Panc1 (cell line): ENCODE measurements at places on chromosomes 12 and 14. TPM values are rescaled to one million over a fixed set of nuclear protein-coding genes. Genes with fewer than 3 reads are reported as not detected.

DNA sequence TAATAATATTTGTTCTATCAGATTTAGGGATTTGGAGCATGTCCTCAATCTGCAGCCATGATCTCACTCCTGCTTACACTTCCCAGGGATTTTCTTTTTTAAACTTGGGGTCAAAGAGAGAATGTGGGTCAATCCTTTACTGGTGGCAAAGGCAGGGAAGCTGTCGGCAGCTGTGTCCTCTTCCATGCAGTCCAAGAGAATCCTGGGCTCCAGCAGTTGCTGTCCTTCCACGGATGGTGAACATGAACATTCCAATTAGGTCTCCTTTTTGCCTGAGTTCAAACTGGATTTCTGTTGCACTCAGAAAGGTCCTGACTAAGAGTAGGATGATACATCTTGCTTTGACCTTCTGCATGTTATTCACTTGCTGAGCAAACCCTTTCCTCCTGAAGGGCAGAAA lies 73.9 kb downstream of the ARL6IP4 start:
- H3K36me3 ChIP-seq = no peaks in the 10 kb centered on the region
- no peak overlapping the region for H3K4me3 ChIP-seq
- no peaks in the 10 kb centered on the region for H3K27me3 ChIP-seq
- DNase-seq = no peak

DNA sequence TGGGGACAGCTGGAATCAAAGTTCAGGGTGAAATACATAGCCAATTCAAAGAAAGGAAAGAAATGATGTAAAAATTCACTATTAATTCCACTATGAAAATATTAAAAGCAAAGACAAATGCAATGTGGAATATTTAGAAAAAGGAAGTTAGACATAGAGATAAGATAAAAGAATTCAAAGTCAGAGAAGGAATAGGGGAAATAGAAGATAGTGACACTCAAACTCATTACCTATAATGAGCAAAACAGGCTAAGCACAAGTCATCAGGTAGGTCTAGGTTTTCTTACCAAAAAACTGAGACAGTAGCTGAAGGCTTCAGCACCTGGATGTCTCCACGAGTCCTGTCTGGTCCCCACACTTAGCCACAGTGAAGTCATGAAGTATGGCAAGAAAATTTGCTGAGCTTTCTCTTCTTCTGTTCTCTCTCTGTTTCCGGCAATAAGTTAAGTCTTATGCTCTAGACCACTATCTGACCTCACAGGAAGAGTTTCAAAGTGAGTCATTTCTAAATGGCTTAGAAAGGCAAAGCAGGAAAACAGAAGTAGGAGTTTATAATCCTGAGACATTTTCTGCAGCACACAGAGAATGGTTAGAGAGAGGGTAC lies at the start of gene C3AR1:
C3AR1 (minus strand) TSS at position 369 of the 604 bp plus-strand sequence. CDS start 6,174 bp downstream, outside the sequence.
- no peaks in the 10 kb centered on the region for H3K4me1 ChIP-seq
- H3K36me3 ChIP-seq = no peaks in the 10 kb centered on the region
- no peak for DNase-seq
- no peak within 1 kb of the TSS for H3K27ac ChIP-seq
- no peak within 1 kb of the TSS for H3K4me3 ChIP-seq

DNA sequence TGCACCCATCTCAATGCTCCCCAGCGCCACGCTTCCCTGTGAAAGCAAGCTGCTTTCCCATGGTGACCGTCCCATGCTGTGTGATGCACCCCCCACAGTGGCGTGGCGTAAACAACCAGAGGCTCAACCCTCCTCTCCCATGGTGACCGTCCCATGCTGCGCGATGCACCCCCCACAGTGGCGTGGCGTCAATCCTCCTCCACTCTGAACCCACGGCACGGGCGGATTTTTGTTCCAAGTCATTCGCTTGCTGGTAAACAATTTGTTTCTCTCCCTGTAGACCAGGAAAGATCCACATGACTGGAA lies 8.9 kb downstream of the STX2 start:
- no peaks in the 10 kb centered on the region for H3K4me1 ChIP-seq
- H3K27me3 ChIP-seq = no peaks in the 10 kb centered on the region
- no peak for DNase-seq
- no peak overlapping the region for H3K4me3 ChIP-seq
- H3K36me3 ChIP-seq = no peaks in the 10 kb centered on the region

- no peak overlapping the region for H3K4me3 ChIP-seq
- H3K27ac ChIP-seq = no peak overlapping the region
- DNase-seq = no peak
- H3K36me3 ChIP-seq = no peaks in the 10 kb centered on the region
- H3K27me3 ChIP-seq = no peaks in the 10 kb centered on the region
Observed at GRCh38 chr12:107441665-107442300, 243.8 kb upstream of the PWP1 start.

GRCh38 chr12:94277426-94278000 lies 129.1 kb downstream of the PLXNC1 start:
- H3K27me3 ChIP-seq = no peaks in the 10 kb centered on the region
- H3K4me3 ChIP-seq = no peak overlapping the region
- no peaks in the 10 kb centered on the region for H3K36me3 ChIP-seq
- DNase-seq = no peak
- no peaks in the 10 kb centered on the region for H3K4me1 ChIP-seq

GRCh38 chr12:112381406-112381882 lies 787 bp downstream of the HECTD4 start:
- no peaks in the 10 kb centered on the region; the same call in 1 of the 2 replicates for H3K36me3 ChIP-seq
- H3K27ac ChIP-seq = peak overlapping the region; percentile 81
- DNase-seq = no peak
- H3K4me1 ChIP-seq = peaks cover 7% of the 10 kb centered on the region
- peak overlapping the region; percentile 83 for H3K4me3 ChIP-seq

DNA sequence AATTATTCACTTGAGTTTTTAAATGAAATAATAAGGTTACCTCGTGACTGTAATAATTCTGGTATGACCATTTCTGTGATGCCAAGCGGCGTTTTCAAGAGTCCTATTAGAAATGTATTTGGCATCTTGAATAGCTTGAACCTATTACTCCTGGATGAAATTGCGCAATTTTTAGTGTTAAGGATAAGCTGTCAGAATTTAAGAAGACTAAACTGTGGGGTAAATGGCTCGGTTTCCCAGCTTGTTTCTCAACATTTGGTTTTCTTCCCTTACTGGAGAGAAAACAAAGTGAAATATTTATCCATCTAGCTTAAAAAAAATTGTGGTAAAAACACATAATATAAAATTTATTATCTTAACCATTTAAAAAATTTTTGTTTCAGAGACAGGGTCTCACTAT lies 26.8 kb downstream of the PCNX1 start:
- no peak for DNase-seq
- no peak overlapping the region for H3K4me3 ChIP-seq
- no peaks in the 10 kb centered on the region for H3K27me3 ChIP-seq
- no peaks in the 10 kb centered on the region for H3K36me3 ChIP-seq
- no peaks in the 10 kb centered on the region; the same call in 1 of the 2 replicates for H3K4me1 ChIP-seq
- H3K27ac ChIP-seq = no peak overlapping the region

DNA sequence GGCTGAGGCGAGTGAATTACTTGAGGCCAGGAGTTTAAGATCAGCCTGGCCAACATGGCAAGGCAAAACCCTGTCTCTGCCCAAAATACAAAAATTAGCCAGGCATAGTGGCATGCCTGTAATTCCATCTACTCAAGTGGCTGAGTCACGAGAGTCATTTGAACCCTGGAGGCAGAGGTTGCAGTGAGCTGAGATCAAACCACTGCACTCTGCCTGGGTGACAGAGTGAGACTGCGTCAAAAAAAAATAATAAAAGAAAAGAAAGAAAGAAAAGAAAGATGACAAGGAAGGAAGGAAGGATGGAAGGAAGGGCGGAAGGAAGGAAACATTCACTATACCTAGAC lies 159.6 kb upstream of the CNOT2 start:
- no peak overlapping the region for H3K27ac ChIP-seq
- no peak overlapping the region for H3K4me3 ChIP-seq
- H3K36me3 ChIP-seq = no peaks in the 10 kb centered on the region
- DNase-seq = no peak

- H3K4me1 ChIP-seq = no peaks in the 10 kb centered on the region
- no peak overlapping the region for H3K27ac ChIP-seq
- no peaks in the 10 kb centered on the region; the same call in 1 of the 2 replicates for H3K27me3 ChIP-seq
- H3K36me3 ChIP-seq = no peaks in the 10 kb centered on the region
- no peak for DNase-seq
- no peak overlapping the region for H3K4me3 ChIP-seq
Observed at GRCh38 chr14:70190156-70190555, 1.4 kb upstream of the SLC8A3 start.

GRCh38 chr12:54700301-54700700 lies 52.1 kb upstream of the DCD start:
- no peak overlapping the region for H3K4me3 ChIP-seq
- no peak for DNase-seq
- H3K36me3 ChIP-seq = no peaks in the 10 kb centered on the region
- H3K27me3 ChIP-seq = peaks cover 10% of the 10 kb centered on the region
- no peak overlapping the region for H3K27ac ChIP-seq

FRMD6 gene
- total RNA-seq = 40.7 TPM

PLEKHH1 gene
- total RNA-seq = 6.7 TPM

NRIP2 gene
- not detected for total RNA-seq

GPR162 gene
- total RNA-seq = 1.3 TPM
